Astrocyte of the spinal cord (primary cell): ENCODE measurements at places on chromosomes 3 and 15.
A peak's percentile ranks its signal among the peaks of the same experiment; 100 is the strongest.

GRCh38 chr3:34183114-34183513 is 384.7 kb downstream of the PDCD6IP start:
- DNase-seq, result peak; percentile 6

DNA sequence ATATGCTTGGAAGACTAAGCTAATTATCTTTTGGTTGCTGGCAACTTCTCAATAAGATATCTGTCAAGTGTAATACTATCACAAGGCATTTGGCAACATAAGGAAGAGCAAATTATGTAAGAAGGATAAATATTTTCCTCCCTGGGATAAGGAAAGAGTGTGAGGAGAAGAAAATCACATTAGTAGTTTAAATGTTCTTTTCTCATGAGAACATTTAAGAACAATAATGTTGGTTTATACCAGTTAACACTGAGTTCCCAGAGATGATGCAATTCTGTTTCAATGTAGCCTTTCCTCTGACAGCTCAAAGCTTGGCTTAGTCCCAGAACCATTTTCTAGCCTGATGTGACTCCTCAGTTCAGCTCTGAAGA is 66.1 kb upstream of the NPHP3 start:
- peak; percentile 90 for DNase-seq

- no peak for DNase-seq
Measured at GRCh38 chr15:99692825-99693224, 40.4 kb downstream of the LYSMD4 start.

DNA sequence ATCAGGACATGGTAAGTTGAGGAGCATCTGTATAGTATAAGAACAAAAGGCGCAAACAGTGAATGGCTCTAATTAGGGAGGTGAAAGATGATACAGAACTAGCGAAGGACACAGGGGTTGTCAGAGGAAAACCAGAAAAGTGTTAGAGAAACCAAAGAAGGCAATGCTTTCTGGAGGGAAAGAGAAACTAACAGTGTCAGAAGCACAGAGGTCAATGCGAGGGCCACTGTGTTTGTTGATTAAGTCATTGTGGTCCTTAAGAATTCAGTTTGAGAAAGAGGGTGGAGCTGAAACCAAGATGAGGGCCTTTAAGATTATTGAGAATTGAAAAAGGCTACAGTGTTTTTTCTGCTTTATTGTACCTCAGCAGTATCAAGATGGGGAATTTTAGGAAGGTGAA is 28.8 kb downstream of the ATG7 start:
- DNase-seq, result peak; percentile 47
